ENCODE measurements at places on chromosomes 6 and 20.

GRCh38 chr20:52619671-52620070 lies 352.5 kb upstream of the TSHZ2 start:
- no peak for DNase-seq

GRCh38 chr6:36160147-36160760 lies 29.9 kb downstream of the MAPK13 start:
- DNase-seq, result no peak

DNA sequence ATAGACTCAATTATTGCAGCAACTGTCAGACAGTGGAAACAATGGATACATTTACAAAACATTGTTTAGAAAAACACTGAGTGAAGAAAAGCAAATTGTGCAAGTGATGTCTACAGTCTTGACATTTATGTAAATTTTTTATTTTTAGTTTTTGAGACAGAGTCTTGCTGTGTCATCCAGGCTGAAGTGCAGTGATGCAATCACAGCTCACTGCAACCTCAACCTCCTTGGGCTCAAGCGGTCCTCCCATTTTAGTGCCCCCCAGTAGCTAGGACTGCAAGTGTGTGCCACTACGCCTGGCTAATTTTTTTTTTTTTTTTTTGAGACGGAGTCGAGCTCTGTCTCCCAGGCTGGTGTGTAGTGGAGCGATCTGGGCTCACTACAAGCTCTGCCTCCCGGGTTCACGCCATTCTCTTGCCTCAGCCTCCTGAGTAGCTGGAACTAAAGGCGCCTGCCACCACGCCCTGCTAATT lies 9.7 kb downstream of the CNBD2 start:
- DNase-seq, result no peak

DNA sequence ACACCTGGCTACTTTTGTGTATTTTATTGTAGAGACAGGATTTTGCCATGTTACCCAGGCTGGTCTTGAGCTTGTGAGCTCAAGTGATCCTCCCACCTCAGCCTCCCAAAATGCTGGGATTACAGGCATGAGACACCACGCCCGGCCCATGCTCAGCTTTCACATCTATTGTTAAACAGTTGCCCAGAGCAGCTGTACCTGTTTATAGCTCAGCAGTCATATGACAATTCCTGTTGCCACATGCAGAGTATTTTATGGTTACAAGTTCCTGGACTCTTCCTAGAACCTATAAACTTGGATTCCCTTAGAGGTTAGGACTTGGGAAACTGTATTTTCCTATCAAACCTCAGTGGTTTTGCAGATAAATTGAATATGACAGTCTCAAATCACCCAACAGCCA lies 188.3 kb upstream of the KCNG1 start:
- no peak for DNase-seq

GRCh38 chr6:84107495-84107894 lies 73.9 kb downstream of the MRAP2 start:
- DNase-seq, result no peak

- no peak for DNase-seq
Observed at GRCh38 chr20:1894471-1894950, 696 bp upstream of the SIRPA start.

DNA sequence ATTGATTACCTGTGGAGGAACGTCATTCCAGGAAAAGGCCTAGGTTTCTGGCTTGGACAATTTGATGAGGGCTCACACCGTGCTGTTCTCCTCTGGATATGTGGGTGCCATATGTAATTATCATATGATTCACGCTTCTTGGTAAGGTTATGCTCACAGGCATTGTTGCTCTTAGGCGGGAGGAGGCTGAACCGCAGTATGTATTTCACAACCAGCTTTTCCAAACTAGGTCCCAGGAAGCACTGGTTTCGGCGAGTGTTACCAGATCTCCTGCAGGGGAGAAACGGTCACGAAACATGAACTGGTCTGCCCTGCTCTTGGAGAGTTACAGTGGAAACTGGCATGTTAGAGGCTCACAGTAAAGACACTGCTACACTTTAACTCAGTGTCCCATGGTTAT lies 793 bp upstream of the FAM50B start:
- DNase-seq, result no peak

- DNase-seq, result no peak
Observed at GRCh38 chr20:40868551-40869217, 159.9 kb upstream of the TOP1 start.
